ENCODE measurements at places on chromosomes 16 and 17.

GRCh38 chr17:82287868-82288801 is 14.6 kb upstream of the CSNK1D start:
- DNase-seq: no peak

DNA sequence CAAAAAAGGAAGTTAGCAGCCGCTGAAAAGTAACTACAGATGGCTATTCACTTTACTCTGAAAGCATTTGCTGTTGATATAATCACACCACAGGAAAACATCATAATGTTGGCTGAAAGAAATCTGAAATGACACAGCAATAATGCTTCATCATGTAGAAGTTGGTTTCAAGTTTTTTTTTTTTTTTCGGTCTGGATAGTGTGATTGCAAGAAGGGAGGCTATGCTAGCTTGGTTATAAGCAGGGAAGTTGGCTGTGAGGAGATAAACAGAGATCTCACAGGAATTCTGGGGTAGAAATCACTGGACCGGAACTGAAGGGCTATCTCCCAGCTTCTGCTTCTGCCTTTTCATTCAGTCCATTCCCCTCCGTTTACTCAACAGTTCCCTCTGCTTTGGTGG is 57.9 kb downstream of the MYO1D start:
- DNase-seq: no peak

DNA sequence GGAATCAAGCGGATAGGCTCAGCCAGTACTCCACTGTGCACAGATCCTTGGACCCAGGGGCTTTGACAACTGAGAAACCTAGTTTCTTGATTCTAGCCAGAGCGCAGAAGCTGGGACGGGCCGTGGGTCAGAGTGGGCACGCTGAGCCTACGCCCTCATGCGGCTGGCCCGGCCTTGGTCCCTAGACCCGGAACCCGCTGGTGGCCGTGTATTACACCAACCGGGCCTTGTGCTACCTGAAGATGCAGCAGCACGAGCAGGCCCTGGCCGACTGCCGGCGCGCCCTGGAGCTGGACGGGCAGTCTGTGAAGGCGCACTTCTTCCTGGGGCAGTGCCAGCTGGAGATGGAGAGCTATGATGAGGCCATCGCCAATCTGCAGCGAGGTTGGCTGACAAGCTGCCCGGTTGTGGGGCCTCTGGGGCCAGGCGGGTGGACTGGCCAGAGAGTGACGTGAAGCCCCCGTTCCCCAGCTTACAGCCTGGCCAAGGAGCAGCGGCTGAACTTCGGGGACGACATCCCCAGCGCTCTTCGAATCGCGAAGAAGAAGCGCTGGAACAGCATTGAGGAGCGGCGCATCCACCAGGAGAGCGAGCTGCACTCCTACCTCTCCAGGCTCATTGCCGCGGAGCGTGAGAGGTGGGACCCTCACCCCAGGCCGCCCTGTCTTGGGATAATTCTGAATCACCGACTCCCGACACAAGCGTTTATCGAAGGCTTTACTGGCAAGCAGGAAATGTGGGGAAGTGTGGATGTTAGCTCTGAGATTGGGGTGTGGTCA is 946 bp downstream of the STUB1 start:
- peak; percentile 38 for DNase-seq

- peak; percentile 40 for DNase-seq
These were observed 76.1 kb downstream of the RAI1 start for GRCh38 chr17:17757391-17757791.

GRCh38 chr17:46013502-46014165 is 14.6 kb downstream of the STH start:
- no peak for DNase-seq

GRCh38 chr16:87101903-87102302 is 215.3 kb downstream of the C16orf95 start:
- no peak for DNase-seq

GRCh38 chr17:74842146-74842598 is 17.5 kb downstream of the GRIN2C start:
- DNase-seq: no peak

DNA sequence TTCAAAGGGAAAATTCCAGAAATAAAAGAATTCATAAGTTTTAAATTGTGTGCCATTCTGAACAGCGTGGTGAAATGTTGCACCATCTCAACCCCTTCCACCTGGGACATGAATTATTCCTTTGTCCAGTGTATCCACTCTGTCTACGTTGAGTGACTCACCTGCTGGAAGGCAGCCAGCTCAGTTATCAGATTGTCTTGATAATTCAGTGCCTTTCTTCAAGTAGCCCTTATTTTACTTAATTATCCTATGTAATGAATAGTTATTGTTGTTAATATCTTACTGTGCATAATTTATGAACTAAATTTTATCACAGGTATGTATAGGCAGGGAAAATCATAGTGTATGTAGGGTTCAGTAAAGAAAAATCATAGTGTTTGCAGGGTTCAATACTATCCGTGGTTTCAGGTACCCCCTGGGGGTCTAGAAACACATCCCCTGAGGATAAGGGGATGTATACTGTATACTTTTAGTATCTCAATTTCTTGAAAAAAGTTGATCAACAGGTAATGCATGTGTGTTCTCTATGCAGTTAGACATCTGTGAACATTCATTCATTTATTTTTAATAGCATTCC is 7.7 kb upstream of the PCTP start:
- no peak for DNase-seq

DNA sequence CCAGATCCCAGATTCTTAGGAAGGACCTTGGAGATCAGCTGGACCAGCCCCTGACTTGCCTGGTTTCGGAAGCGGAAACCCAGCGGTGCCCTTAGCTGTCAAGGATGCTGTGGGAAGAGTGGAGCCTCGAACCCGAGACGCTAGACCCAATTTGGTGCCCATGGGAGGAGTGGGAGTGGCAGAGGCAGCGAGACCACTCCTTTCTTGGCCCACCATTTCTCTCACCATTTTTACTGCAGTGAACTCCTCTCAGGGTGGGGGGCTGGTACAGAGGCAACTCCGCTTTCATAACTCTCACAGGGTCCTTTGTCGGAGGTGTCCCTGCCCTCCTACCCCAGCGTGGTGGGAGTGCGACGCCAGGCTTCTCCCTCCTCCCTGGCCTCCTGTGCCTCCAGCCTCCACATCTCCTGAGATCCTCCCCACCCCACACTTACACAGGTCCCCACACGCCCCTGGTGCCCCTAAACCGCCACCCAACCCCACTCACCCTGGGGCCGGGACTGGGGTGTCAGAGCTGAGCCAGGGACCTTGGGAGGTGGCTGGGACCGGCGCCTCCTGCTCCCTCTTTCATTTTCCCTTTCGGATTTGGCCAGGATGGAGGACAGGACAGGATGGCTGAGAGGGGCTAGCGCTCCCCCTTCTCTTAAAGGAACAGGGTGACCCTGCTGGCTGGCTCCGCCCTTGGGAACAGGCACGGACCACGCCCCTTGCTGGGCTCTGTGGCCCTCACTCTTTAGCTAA is at the start of gene GJD3:
GJD3 (minus strand) TSS at position 617 of the 741 bp plus-strand sequence. CDS start 922 bp downstream, outside the sequence.
- no peak for DNase-seq

- no peak for DNase-seq
These were observed 2.7 kb upstream of the KCNJ2 start for GRCh38 chr17:70166615-70167014.

DNA sequence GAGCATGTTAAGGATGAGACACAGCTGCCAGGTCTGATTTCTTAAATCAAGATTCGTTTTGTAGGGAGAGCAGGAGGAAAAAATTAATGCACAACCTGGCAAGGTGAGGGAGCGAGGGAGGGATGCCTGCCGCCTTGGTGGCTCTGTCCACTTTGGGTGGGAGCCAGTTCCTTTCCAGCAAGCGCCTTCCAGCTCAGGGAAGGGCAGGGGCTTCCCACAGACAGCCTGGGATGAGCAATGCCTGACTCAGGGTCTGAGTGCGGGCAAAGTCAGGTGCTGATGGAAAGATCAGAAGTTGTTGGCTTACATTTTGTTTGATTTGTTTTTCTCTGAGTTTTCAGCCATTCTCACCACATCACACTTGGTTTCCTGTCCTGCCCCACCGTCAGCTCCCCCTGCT is 220.7 kb downstream of the ENGASE start:
- no peak for DNase-seq

DNA sequence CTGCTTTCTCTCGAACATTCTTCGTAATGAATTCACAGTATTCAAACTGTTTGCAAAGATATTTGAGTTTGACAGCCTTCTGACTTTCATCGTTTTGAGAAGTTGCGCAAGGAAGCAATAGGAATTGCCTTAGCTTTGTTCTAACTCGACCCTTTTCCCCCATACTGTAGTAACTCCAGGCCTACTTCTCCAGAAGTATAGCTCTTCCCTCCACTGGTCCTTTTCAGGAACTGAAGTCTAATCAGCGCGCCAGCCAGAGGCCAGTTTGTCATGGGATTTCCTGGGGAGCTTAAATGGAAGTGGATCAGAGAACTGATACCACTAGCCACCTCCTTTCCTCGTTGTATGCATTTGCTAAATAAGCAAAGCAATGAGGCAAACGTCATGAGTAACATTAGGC is 27.9 kb downstream of the CDR2 start:
- no peak for DNase-seq

GRCh38 chr17:47280072-47280811 is 26.6 kb downstream of the ITGB3 start:
- no peak for DNase-seq

- no peak for DNase-seq
These were observed 2.0 kb upstream of the GSE1 start for GRCh38 chr16:85611194-85611443.

- no peak for DNase-seq
These were observed 4.2 kb downstream of the LDAF1 start for GRCh38 chr16:21162661-21163151.

GRCh38 chr17:63573634-63574033 is 23.4 kb downstream of the DCAF7 start:
- no peak for DNase-seq

- no peak for DNase-seq
These were observed 592.9 kb downstream of the MAF start for GRCh38 chr16:79007614-79008013.

GRCh38 chr16:1003391-1004347 is 22.1 kb downstream of the SOX8 start:
- DNase-seq: peak; percentile 71

DNA sequence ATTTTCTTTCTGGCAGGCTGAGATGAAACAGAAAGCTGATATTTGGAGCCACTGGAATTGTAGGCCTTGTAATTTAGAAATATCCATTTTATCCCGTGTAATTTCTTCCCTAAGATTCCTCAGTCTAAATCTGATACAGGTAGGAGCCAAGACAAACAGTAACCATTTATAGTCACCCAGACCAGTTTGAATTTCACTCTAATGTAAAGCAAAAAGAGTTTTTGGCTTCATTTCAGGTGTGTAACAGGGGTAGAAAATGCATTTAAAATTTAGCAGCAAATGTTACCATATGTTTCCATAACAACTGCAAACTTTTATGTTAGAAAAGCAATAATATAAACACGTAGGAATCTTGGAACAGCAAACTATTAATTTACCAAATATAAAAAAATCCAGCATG is 249.4 kb downstream of the FTO start:
- no peak for DNase-seq

DNA sequence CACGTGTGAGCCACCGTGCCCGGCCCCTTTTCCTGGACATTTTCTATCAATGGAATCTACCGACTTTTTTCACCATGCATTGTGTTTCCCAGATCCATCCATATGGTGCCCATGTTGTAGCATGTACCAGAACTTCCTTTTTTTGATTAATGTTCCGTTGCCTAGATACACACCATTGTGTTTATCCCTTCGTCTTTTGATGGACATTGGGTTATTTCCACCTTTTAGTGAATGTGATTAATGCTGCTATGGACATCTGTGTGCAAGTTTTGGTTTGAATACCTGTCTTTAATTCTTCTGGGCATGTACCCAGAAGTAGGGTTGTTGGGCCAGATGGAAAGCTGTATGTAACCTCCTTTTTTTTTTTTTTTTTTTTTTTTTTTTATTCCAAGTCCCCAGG is 79.8 kb downstream of the NT5M start:
- DNase-seq: no peak

- no peak for DNase-seq
These were observed 152.0 kb downstream of the HS3ST3B1 start for GRCh38 chr17:14452856-14453255.

- no peak for DNase-seq
These were observed 141.6 kb downstream of the PRKCA start for GRCh38 chr17:66444031-66444430.

GRCh38 chr17:74877592-74878548 is 5.1 kb upstream of the FDXR start:
- no peak for DNase-seq

- no peak for DNase-seq
These were observed at the start of gene HOXB1 for GRCh38 chr17:48530887-48531272. HOXB1 (minus strand) TSS chr17:48531011; CDS start chr17:48530904, 107 bp downstream.

GRCh38 chr16:20838240-20838639 is 31.9 kb downstream of the REXO5 start:
- DNase-seq: no peak

- peak; percentile 71 for DNase-seq
These were observed 11.3 kb downstream of the TAF1C start for GRCh38 chr16:84175350-84176081.

GRCh38 chr17:2656283-2656682 is 55.3 kb downstream of the CLUH start:
- DNase-seq: no peak

GRCh38 chr17:49022391-49022941 is 25.3 kb downstream of the IGF2BP1 start:
- no peak for DNase-seq

All from activated T-cell treated with anti-CD3 and anti-CD28 coated beads, Interleukin-2, amount 50 U/mL, for 72 hours (primary cell).